Mesendoderm (in vitro differentiated cells): ENCODE measurements at places on chromosomes 6 and 20.
A peak's percentile ranks its signal among the peaks of the same experiment; 100 is the strongest.

DNA sequence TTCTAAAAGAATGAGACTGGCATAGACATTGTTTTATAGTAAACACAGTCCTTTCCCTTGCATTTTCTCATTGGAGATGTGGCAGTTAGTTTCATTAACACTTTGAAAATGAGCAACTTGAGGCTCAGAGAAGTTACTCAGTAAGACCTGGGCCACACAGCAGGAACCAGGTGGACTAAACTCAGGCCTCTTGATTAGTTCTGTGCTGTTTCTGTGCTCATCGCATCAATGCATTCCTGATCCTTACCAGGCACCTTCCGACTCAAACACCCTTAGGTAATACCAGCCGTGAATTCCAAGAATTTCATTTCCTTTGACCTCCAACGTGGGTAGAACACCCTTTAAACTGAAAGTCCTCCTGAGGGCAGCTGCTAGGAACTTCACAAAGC, 362.8 kb downstream of the ESR1 start:
- DNase-seq: peak; percentile 38
- no peak overlapping the region for H3K27ac ChIP-seq
- no peaks in the 10 kb centered on the region for H3K36me3 ChIP-seq
- no peak overlapping the region for H3K4me3 ChIP-seq

DNA sequence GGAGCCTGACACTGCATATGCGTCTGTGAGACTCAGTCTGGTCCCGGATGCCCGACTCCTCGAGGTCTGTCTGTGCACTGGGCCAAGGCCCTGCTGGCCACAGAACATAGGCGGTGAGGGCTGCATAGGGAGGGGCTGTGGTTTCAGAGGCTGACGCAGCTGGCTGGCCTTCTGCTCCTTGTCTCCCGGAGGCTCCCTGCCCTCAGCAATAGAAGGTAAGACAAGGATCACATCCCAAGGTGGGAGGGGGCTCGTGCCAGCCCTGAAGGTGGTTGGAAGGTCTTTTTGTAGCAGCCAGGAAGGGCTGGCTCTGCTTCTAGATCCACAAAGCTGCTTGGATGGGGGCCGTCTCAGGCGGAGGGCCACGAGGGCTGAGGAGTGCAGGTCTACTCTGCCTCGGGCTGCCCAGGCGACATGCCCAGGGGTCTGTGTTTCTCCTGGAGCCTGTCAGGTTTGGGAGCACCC, 239.8 kb upstream of the SULF2 start:
- no peaks in the 10 kb centered on the region for H3K36me3 ChIP-seq
- no peaks in the 10 kb centered on the region for H3K27me3 ChIP-seq
- no peak overlapping the region for H3K27ac ChIP-seq
- DNase-seq: peak; percentile 51

DNA sequence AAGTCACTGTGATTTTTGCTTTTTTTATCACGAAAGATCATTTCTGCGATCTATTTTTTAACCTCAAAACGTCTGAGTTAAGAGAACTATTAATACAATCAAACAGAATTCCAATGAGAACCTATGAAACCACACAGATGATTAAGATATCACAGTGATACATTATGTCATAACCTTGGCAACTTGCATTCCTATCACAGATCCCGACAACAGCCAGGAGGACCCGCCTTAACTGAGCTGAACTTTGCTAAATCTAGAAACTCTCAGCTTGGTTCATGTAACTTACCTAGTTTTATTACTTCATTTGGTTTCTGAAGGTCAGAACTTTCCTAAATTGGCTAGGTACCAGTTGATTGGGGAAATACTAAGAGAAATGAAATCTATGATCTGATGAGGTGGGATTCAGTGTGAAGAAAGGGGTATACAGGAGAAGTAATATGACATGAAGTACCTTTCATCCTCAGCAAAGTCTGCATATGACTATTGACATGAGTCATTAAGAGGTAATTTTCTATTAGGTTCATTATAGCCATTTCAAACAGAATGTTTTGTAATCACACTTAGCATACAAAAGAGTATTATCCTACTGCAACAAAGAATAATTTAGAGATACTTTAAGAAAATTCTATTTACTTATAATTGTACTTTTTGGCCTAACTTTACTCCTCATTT, 11.2 kb downstream of the LYRM4 start:
- no peaks in the 10 kb centered on the region for H3K36me3 ChIP-seq
- peaks cover 7% of the 10 kb centered on the region for H3K4me1 ChIP-seq
- H3K4me3 ChIP-seq: no peak overlapping the region

- H3K27me3 ChIP-seq: no peaks in the 10 kb centered on the region
- DNase-seq: no peak
- no peak overlapping the region for H3K27ac ChIP-seq
These were observed 130.4 kb upstream of the AKAP12 start for GRCh38 chr6:151109361-151109760.

- H3K36me3 ChIP-seq: no peaks in the 10 kb centered on the region
- H3K4me3 ChIP-seq: no peak overlapping the region
- peaks cover 6% of the 10 kb centered on the region for H3K4me1 ChIP-seq
- H3K27me3 ChIP-seq: no peaks in the 10 kb centered on the region
- DNase-seq: no peak
These were observed 42.2 kb downstream of the NFATC2 start for GRCh38 chr20:51500311-51500710.

DNA sequence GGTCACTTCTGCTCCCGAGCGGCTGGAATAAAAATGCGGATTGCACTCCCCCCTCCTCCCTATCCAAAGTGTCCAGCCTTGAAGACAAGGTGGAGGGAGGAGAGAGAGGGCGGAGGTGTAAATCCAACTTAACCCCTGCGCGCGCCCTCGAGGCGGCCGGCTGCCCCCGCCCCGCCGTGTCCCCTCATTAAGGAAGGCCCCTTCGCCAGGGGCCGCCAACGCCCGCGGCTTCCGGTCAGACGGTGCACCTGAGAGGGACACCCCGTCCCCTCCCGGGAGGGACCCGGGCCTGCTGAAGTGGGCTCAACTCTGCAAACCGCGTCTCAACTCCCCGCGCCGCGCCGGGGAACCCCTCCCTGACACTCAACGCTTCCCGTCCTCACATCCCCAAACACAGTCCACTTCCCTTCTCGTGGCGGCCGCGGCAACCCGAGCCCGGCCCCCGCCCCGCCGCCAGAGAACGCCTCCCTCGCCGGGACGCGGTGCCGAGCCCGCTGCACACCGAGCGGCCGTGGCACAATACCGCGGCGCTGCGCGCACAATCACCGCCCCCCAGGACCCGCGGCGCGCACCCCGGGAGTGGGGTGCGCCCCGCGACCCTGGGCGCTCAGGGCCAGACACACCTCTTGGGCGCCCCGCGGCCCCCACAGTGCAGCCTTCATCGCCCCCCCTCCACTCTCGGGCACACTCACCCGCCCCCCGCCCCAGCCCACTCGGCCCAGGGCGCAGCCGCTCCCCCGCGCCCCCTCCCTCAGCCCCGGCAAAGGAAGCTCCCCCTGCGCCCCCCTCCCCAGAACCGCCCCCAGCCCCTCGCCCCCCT, 102.5 kb downstream of the NOL4L start:
- DNase-seq: no peak
- H3K27me3 ChIP-seq: peaks cover 2% of the 10 kb centered on the region
- H3K4me1 ChIP-seq: no peaks in the 10 kb centered on the region
- H3K4me3 ChIP-seq: peak overlapping the region; percentile 83
- no peaks in the 10 kb centered on the region for H3K36me3 ChIP-seq
- H3K27ac ChIP-seq: peak overlapping the region; percentile 89

DNA sequence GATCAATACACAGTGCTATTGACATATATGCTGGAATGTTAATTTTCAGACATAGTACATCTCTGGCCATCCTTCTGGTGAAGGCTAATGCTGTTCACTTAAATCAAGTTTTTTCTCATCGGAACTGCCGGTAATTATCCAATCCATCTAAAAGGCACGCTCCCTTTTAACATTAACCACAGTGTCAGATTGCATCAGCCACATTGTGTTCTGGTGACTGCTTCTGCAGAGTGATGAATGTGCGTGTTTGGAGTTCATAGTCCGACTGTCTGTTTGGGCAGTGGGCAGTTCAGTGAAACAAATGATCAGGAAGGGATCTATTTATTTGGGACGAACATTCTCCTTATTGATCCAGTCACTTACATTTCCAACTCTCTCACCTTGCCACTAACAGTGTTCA, 49.5 kb downstream of the SOBP start:
- no peaks in the 10 kb centered on the region for H3K27me3 ChIP-seq
- no peak for DNase-seq
- no peak overlapping the region for H3K27ac ChIP-seq
- H3K36me3 ChIP-seq: no peaks in the 10 kb centered on the region

GRCh38 chr6:157984686-157985225, 3.1 kb downstream of the SYNJ2 start:
- H3K36me3 ChIP-seq: no peaks in the 10 kb centered on the region
- H3K4me3 ChIP-seq: no peak overlapping the region
- no peaks in the 10 kb centered on the region for H3K27me3 ChIP-seq
- DNase-seq: no peak
- peaks cover 2% of the 10 kb centered on the region for H3K4me1 ChIP-seq

DNA sequence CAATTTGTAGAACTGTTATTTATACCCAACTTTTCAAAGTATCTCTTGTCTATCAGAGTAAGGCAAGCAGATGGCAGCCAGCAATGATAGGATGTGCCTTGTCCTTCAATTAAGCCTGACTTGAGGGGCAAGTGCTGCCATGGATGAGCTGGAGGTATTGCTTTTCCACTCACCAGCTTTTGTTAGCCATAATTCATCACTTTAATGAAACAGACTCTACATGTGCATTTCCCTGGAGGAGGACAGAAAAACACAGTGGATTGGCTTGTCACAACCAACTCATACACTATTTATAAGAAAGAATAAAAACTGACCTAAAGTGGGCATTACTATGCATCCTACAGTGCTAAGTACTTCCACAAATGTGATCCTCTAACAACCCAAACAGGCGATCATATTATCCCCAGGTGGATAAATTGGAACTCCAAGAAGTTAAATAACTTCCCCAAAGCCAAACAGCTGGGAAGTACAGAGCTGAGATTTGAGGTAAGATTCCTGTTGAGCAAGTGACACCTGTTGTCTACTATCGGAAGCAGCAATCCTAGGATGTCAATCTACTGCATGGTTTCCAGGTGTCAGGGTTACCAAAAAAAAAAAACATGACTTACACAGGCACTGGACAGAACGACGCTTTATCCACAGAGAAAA, 73.9 kb upstream of the NRSN1 start:
- H3K36me3 ChIP-seq: no peaks in the 10 kb centered on the region
- no peaks in the 10 kb centered on the region for H3K4me1 ChIP-seq
- no peak overlapping the region for H3K4me3 ChIP-seq
- no peak overlapping the region for H3K27ac ChIP-seq

DNA sequence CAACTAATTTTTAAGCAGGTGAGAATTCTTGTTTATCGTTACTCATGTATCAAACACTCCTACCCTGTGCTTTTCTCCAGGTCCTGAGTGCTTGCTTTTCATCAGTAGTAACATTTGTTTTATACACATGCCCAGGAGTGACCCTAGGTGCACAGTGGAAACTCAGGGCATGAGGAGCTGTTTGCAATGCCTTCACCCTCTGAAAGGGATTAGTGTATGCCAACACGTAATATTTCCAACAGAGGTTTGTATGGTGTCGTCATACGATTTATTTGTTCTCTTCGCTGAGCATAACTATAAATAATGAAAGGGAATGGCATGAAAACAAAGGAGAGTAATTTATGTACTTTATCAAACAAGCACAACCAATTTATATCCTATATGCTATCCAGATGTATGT, 537.4 kb upstream of the MMS22L start:
- H3K4me1 ChIP-seq: peaks cover under 1% of the 10 kb centered on the region
- no peak for DNase-seq
- no peaks in the 10 kb centered on the region for H3K27me3 ChIP-seq
- H3K4me3 ChIP-seq: no peak overlapping the region

DNA sequence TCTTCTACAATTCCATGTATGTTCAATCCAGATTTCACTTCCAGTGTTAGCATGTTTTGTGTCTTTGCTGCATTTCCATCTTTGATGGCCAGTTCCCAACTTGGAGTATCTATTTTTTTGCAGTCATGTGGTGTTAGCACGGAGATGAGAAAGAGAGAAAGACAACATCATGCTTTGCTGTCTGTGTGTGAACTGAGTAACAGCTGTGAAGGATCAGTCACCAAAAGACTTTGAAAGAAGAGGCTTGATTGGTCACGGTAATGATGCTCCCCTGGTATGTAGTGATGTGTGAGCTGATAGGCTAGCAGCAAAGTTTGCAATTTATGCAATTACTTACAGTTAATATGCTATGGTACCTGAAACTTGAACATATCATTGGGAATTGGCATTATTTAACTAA, 731.3 kb upstream of the NRSN1 start:
- no peak for DNase-seq
- no peaks in the 10 kb centered on the region for H3K36me3 ChIP-seq

DNA sequence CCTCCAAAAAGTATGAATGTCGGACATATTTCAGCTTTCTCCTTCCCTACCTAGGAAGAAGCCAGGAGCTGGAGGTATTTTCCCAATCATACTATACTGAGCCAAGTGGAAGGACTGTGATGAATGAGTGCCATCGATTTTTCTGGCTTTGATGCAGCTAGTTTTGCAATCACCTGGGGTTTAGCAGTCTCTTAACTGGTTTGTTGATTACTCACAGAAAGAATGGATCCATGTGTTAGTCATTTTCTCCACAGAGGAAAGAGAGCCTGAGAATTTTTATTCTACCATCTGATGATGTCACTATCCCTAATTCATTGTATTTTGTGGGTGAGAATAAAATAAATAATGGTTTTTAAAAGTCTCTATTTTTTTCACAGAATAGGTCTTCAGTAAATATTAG, 282.9 kb upstream of the RNF217 start:
- DNase-seq: no peak
- H3K27me3 ChIP-seq: no peaks in the 10 kb centered on the region
- H3K36me3 ChIP-seq: no peaks in the 10 kb centered on the region
- no peaks in the 10 kb centered on the region for H3K4me1 ChIP-seq
- H3K4me3 ChIP-seq: no peak overlapping the region
- H3K27ac ChIP-seq: no peak overlapping the region

GRCh38 chr20:25038591-25039015, 19.3 kb downstream of the ACSS1 start:
- H3K4me3 ChIP-seq: no peak overlapping the region
- DNase-seq: no peak
- no peaks in the 10 kb centered on the region for H3K4me1 ChIP-seq
- H3K27ac ChIP-seq: no peak overlapping the region
- no peaks in the 10 kb centered on the region for H3K27me3 ChIP-seq
- H3K36me3 ChIP-seq: no peaks in the 10 kb centered on the region

- H3K36me3 ChIP-seq: no peaks in the 10 kb centered on the region
- DNase-seq: no peak
- no peak overlapping the region for H3K27ac ChIP-seq
- H3K4me3 ChIP-seq: no peak overlapping the region
- no peaks in the 10 kb centered on the region for H3K27me3 ChIP-seq
These were observed 114.5 kb upstream of the SLC22A16 start for GRCh38 chr6:110590821-110591351.

DNA sequence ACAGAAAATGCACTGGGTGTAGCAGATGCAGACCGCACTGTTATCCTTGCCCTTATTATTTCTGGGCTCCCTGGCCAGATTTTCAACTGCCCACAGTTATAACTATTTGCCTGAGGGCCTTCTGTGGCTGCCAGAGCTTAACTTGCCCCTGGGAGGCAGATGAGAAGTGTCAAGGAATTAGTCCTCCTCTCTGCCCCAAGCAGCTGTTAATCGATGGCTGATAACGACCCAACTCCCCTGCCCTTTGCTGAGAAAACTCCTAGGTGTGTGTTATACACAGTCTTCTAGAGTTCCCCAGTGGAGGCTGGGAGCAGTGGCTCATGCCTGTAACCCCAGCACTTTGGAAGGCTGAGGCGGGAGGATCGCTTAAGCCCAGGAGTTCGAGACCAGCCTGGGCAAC, 44.4 kb upstream of the SHLD1 start:
- H3K4me1 ChIP-seq: no peaks in the 10 kb centered on the region
- no peaks in the 10 kb centered on the region for H3K36me3 ChIP-seq
- H3K27me3 ChIP-seq: no peaks in the 10 kb centered on the region
- DNase-seq: peak; percentile 32
- no peak overlapping the region for H3K27ac ChIP-seq
- H3K4me3 ChIP-seq: no peak overlapping the region
